ENCODE measurements at places on chromosomes 11 and 22.

- DNase-seq = no peak
These were observed 84.9 kb downstream of the CTTN start for GRCh38 chr11:70483077-70483861.

- peak; percentile 68 for DNase-seq
These were observed 16.0 kb downstream of the ZNRF3 start for GRCh38 chr22:28899199-28899853.

DNA sequence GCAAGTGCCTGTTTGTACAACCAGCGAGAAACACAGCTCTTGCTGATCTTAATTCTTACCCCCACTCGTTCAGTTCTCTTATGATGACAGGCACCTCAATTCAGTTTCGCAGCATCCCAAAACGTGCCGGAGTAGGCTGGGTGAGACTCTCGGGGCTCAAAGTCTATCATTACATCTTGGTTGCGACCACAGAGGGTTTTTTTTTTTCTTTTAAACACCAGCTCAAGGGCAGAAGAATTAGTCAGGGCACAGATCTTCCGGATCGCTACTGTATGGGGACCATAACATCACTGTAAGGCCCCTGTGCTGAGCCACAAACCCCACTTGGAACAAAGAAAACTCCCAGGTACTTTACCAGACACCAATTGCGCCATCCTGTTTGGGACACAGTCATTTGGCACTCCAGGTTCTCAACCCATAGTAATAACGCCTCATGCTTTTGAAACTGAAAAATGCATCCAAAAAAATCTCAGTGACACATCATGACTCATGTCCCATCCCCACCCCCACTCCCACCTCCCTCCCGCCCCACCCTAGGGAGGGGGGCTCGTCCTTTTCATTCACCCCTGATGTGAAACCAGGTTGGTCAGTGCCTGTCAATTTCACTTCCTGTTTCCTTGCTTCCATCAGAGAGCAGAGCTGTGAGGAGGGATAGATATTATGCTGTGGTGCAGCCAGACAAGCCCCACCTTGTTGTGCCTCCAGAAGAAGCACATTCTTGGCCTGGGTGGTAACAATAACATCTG lies 41.0 kb upstream of the CD5 start:
- DNase-seq = peak; percentile 93

DNA sequence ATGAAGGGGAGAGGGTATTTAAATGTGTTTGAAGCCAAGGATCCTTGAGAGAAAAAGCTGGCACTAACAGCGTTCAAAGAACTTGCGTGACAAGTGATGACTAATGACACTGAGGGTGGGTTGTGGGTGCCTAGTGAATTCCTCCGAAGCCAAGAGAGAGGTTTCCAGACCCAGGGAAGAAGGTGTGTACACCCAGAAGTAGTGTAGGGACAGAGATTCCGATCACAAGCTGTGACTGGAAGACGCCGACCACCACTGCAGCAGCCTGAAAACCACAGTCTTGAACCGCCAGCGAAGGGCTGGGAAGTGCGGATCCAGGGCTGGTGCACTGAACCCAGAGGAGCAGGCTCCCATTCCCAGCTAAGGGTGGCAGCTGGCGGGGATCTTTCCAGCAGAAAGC lies 9.5 kb downstream of the PPARA start:
- no peak for DNase-seq

DNA sequence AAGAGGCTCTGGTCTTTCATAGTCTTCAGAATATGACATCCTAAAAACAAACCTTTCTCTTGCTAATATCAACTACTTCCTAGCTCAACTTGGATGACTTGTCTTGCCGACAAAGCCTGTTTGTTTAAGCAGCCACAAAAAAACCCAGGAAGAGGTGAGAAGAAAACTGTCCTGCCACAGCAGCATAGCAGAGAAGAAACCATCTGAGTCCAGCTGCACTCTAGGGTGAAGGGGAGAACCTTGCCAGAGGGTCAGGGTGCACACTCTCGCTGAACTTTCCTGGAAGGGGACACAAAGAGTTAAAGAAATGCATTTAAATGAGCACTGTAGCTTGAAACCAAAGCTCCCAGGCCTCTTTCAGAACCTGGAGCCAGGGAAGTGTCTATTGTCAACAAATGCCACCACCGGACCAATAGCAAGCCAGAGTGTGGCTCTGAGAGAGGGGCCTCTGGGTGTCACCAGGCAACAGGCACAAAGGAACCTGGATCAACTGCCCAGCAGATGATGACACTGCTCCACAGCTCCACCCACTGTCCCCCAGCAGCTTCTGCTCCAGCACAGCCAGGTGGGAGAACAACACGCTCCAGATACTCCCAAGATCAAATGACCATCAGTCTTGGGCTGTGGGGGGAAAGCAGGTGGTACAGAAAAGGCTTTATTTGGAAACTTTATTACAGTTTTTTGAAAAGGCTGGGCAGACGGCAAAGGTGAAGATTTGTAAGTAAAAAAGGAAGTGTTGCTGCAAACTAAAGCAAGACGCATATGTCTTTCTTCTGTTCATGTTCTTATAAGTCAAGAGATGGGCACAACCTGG lies 105.7 kb downstream of the RASSF10 start:
- no peak for DNase-seq
